Activated CD4-positive, CD25-positive, alpha-beta regulatory T cell (primary cell): ENCODE measurements at places on chromosomes 5 and 9.

GRCh38 chr5:166032601-166033000 lies 2258.8 kb upstream of the WWC1 start:
- no peak for DNase-seq

- no peak for DNase-seq
Observed at GRCh38 chr9:101427957-101428655, 7.5 kb downstream of the ALDOB start.

DNA sequence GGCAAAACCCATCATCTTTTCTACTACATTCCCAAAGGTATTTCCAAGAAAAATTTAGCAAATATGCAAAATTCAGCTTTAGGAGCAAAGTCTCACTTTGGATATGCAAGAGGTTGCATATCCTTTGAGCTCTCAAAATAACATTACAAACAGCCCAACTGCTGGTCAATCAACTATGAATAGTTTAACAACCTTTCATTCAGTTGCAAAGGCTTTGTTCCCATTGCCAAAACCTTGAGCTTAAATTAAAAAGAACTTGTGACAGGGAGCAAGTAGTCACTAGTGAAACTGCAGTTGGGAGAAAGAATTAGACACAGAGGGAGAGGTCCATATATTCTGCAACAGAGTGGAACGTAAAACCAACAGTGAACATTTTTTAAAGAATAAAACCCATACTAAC lies 8.8 kb downstream of the ZNF608 start:
- DNase-seq: no peak

DNA sequence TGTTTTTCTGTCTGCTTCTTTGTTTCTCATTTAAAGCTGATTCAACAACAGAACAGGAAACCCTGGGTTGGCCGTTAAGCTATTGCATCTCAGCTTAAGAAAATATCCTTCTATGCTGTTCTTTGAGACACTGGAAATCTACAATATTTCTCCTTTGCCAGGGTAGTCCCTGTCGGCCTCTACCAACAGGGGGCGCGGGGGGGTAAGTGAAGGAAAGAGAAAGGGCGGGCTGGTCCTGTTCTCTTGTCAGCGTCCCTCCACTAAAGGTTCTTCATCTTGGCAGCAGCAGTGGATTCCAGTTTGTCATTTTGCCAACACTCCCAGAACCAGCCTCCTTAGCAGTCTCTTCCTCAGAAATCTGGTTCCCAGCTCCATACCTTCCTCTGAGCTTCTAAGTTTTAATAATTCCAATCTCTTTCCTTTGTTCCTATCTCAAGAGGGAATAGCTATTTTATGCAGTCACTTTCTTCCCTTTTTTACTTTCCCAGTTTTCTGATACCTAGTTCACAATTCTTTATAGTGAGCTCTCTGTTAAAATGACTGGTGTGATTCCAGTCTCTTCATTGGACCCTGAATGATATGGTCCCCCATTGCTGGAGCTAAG lies 222.3 kb downstream of the GLIS3 start:
- DNase-seq: no peak

DNA sequence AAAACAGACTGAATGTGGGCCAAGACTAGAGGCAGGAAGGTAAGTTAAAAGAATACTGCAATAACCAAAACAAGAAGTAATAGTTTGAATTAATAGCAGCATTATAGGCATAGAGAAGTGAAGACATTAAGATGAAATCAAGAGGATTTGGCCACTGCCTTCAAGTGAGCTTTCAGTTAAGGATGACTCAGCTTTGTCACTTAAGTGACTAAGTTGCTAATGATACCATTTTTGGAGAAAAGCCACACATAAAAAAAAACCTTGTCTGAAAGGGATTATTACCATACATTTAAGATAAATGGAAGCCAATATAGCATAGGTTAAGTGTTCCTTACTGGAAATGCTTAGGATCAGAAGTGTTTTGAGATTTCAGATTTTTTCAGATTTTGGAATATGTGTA lies 57.0 kb downstream of the ECPAS start:
- no peak for DNase-seq

GRCh38 chr9:109035684-109036423 lies 22.6 kb upstream of the CTNNAL1 start:
- no peak for DNase-seq

- no peak for DNase-seq
Observed at GRCh38 chr5:151589878-151590570, 1.1 kb downstream of the FAT2 start.

- DNase-seq: no peak
Observed at GRCh38 chr5:100731768-100732167, 171.3 kb downstream of the ST8SIA4 start.

GRCh38 chr5:44412286-44412685 lies 23.1 kb upstream of the FGF10 start:
- no peak for DNase-seq

DNA sequence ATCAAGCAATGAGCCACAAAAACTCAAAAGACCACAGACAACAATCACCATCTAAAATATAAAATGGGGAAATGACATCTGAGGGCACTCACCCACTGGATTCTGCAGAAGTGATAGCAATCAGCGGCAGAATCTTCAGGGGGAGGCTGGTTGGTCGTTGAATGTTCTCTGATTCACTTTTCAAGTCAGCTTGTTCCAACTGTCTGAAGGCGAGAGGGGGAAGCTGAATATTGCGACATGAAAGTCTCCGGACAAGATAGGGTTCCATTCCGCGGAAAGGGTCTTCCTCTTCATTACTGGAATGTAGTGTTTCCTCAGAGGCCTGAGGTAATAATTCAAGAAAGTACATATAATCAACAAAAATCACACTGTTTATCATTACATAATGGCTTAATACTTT lies 94.9 kb upstream of the PDE4D start:
- no peak for DNase-seq

- DNase-seq: no peak
Observed at GRCh38 chr9:101383361-101383760, 1.4 kb downstream of the BAAT start.

GRCh38 chr5:158406884-158407823 lies 548.2 kb upstream of the CLINT1 start:
- no peak for DNase-seq

DNA sequence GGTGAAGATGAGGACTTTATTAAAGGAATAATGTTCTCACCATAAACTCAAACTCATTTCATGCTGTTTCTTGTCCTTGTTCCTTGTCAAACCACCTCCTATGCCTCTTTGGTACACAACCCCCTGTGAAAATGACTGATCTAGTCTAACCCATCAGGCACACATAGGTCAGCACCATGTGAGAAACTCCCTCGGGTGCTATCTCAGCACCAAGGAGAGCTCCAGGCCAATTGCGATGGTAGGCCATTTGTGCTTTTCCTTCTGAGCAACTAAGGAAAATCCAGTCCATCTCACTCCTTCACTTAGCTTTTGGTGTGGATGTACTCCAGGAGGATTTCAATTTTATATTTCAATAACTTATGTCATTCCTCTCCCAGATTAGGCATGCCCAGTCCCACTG lies 199.8 kb downstream of the ZNF608 start:
- no peak for DNase-seq

- no peak for DNase-seq
Observed at GRCh38 chr5:135714126-135714894, 120.2 kb upstream of the SLC25A48 start.

GRCh38 chr5:81553567-81554212 lies 159.8 kb upstream of the ACOT12 start:
- no peak for DNase-seq

GRCh38 chr9:131886826-131887225 lies 146.9 kb upstream of the RAPGEF1 start:
- DNase-seq: no peak

DNA sequence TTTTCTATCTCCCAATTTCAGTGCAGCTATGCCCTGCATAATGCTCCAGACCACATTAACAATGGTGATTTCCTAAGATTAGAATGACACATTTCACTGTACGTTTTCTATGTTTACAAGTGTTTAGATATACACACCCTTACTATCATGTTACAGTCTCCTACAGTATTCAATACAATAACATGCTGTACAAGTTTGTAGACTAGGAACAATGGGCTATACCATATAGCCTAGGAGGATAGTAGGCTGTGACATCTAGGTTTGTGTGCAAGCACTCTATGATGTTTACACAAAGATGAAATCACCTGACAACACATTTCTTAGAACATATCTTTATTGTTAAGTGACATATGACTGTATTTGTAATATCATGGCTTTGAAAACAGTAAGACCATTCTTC lies 1435.6 kb upstream of the NUDT12 start:
- no peak for DNase-seq

GRCh38 chr9:116178481-116179211 lies 25.1 kb downstream of the PAPPA start:
- no peak for DNase-seq

DNA sequence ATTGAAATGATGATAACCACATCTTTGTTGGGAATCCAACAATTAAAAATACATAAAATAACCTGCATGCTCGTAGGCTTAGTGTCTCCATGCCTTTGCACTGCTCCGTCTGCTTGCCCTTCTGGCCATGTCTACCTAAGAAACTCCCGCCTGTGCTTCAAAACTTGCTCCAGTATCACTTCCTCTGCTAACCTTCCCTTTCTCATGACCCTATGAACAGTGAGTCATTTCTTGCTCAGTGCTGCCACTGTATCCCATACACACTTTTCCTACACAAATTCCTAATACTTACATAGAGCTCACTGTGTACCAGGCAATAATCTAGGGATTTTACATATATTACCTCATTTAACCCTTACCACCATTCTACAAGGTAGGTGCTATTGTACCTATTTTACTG lies 33.5 kb downstream of the TMEM245 start:
- no peak for DNase-seq

GRCh38 chr9:114424126-114424525 lies 36.3 kb upstream of the AKNA start:
- no peak for DNase-seq
